ENCODE measurements at places on chromosomes 3 and 15. TPM values are rescaled to one million over a fixed set of nuclear protein-coding genes. Genes with fewer than 3 reads are reported as not detected.

GOLGA8T gene
- not detected for polyA plus RNA-seq

AGBL1 gene
- polyA plus RNA-seq: 13.2 TPM

FANCD2OS gene
- polyA plus RNA-seq: not detected

DLL4 gene
- polyA plus RNA-seq: 14.2 TPM

SLC28A2 gene
- polyA plus RNA-seq: not detected

USP4 gene
- polyA plus RNA-seq: 42.4 TPM

ZKSCAN7 gene
- polyA plus RNA-seq: not detected

NR2E3 gene
- 4.3 TPM for polyA plus RNA-seq

SPRED1 gene
- 33.0 TPM for polyA plus RNA-seq

DISP2 gene
- 1.2 TPM for polyA plus RNA-seq

WDR72 gene
- 0.66 TPM for polyA plus RNA-seq

DUOX2 gene
- not detected for polyA plus RNA-seq

RHCG gene
- not detected for polyA plus RNA-seq

CACNA2D3 gene
- polyA plus RNA-seq: 1.6 TPM

SLC28A1 gene
- 0.15 TPM for polyA plus RNA-seq

TGFBR2 gene
- polyA plus RNA-seq: 60.2 TPM

FBXW12 gene
- not detected for polyA plus RNA-seq

SI gene
- not detected for polyA plus RNA-seq

UROC1 gene
- not detected for polyA plus RNA-seq

CCDC80 gene
- polyA plus RNA-seq: 34.8 TPM

RBP2 gene
- polyA plus RNA-seq: 0.66 TPM

PLA1A gene
- not detected for polyA plus RNA-seq

DAZL gene
- polyA plus RNA-seq: not detected

GOLGA6L22 gene
- polyA plus RNA-seq: not detected

MFN1 gene
- 49.7 TPM for polyA plus RNA-seq

FOXL2 gene
- not detected for polyA plus RNA-seq

LNP1 gene
- polyA plus RNA-seq: 4.7 TPM

AADACL2 gene
- polyA plus RNA-seq: not detected

PLOD2 gene
- polyA plus RNA-seq: 80.7 TPM

VWA5B2 gene
- 0.38 TPM for polyA plus RNA-seq

MBD4 gene
- 28.4 TPM for polyA plus RNA-seq

Data from muscle of arm (tissue), 14 donors.